ENCODE measurements at places on chromosomes 5 and 9.

GRCh38 chr5:75654693-75655295 lies 43.5 kb downstream of the ANKDD1B start:
- DNase-seq = no peak

- DNase-seq = no peak
Observed at GRCh38 chr5:64707191-64707590, 16.9 kb downstream of the SHISAL2B start.

DNA sequence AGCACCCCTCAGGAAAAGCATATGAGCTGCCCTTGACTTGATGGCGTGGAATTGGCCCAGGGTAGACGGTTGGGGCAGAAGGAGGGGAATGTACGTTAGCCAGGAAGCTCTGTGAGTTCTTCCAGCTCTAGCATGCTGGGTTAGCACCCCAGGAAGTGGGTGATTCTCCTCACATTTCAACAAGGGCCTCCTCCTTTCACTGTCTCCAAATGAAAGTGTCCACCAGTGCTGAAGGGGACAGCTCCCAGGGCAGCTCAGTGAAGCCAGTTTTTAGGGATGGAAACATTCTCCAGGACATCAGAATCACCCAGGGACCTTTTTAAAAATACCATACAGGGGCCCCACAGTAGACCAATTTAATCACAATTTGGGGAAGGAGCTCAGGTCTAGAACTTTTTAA lies 17.2 kb upstream of the AFAP1L1 start:
- peak; percentile 44 for DNase-seq

DNA sequence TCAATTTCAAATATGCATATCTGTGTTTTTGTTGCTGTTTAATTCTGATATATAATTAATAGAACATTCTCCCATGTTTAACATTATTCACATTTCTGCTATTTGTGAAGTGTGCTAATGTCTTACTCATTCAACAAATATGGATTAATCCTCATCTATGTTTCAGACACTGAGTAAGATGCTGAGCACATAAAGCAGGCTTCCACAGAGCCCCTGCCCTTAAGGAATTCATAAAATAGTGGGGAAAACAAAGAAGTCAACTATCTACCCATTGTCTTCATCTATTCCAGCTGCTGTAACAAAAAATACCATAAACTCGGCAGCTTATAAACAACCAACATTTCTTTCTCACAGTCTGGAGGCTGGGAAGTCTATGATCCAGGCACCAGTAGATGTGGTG lies 333.3 kb downstream of the SEMA5A start:
- no peak for DNase-seq

DNA sequence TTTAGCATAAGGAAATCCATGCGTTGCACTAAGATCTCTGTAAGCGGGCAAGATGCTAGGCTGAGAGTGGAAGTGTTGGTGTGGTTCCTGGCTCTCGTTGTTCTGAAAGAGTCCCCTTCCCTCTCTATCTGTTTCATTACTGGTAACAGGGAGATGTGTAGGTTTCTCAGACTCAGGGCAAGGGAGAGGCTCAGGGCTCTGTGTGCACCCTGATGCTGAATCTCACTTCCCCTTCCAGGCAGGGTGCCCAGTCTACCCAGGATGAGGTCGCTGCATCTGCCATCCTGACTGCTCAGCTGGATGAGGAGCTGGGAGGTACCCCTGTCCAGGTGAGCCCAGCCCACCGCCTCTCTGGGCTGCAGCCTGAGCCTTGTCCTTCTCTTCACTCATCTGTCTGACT lies 45.7 kb downstream of the STOM start:
- DNase-seq = no peak

GRCh38 chr9:131752231-131752884 lies 12.5 kb upstream of the RAPGEF1 start:
- no peak for DNase-seq

DNA sequence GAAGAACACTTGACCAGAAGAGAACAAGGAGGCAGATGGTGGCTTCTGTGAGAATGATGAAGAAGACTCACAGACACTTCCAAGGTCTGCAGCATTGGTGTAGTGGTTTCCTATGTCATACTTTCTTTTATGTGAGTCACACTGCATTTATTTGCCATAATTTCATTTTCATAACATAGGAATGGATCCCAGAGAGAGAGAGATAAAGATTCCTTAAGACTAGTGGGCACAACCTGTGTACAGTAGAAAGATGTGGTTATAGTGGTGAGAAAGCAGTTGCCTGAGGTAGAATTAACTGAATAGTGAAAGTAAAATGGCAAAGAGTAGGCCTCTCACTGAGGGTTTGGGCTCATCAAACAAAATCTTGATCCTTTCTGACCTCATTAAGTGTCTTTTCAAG lies 7.6 kb upstream of the CCDC152 start:
- no peak for DNase-seq

GRCh38 chr9:81499594-81499993 lies 189.8 kb downstream of the TLE1 start:
- DNase-seq = no peak

- no peak for DNase-seq
Observed at GRCh38 chr5:133523013-133523658, 89.2 kb downstream of the FSTL4 start.

DNA sequence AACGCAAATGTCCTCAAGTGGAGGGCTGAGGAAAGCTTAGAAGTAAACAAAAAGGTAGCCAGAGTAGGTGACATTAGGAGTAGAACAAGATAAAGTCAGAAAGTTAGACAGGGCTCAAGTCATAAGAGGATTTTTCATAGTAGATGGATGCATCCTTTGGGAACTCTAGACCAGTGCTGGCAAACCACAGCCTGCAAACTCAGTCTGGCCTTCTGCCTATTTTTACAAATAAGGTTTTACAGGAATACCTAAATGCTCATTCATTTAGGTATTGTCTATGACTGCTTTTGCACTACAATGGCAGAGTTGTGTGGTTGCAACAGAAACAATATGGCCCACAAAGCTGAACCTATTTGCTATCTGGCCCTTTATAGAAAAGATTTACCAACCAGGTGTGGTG lies 116.0 kb upstream of the HMHB1 start:
- no peak for DNase-seq

GRCh38 chr5:10400831-10401230 lies 40.8 kb upstream of the ROPN1L start:
- peak; percentile 16 for DNase-seq

- no peak for DNase-seq
Observed at GRCh38 chr9:113522419-113522818, 58.9 kb downstream of the RGS3 start.

DNA sequence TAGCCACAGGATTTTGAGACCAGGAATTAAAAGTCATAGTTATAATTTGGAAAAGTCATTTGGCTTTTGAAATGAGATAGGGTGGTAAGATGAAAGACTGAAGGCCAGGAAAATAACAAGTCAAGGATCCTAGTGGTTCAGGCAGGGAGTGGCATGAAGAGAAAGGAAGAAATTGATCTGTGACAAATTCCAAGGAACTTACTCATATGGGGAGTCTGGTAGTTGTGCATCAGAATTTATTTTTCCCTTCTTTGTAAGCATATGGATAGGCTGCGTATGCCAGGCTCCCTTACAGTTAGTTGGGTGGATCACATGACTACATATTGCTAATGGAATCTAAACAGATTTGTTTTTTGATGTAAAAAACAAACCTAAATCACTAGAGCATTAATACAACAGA lies 21.0 kb downstream of the ISL1 start:
- DNase-seq = peak; percentile 21

DNA sequence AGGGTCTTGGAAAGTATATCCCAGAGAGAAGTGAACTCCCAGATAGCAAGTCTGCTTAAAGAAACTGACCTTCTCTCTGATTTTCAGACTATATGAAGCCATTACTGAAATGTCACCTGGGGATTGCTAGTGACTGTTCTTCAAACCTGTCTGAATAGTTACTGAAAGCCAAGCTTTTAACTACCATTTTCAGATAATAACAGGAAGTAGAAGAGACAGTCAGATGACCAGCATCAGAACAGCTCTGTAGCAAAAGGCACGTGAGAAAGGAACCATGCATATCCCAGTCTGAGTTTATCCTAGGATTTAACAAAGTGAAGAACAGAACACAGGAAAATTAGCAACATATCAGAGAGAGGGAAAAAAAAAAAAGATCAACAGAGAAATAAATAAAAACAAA lies 74.9 kb upstream of the SELENOP start:
- DNase-seq = no peak

- DNase-seq = no peak
Observed at GRCh38 chr5:148620091-148620490, 34.2 kb downstream of the HTR4 start.

DNA sequence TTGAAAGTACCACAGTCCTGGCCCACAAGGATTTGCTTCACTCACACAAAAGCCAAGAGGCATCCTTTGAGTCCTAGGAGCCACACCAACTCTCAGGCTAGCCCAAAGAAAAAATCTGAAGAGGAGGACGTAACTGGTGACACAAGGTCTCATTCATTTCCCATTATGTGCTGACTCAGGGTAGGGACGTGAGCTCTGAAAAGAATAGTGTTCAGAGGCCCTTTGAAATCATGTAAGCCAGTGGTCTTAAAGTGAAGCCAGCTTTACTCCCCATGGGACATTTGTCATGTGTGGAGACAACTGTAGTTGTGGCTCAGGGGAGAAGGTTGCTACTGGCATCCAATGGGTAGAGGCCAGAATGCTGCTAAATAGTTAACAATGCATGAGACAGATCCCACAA lies 332.4 kb downstream of the KCTD16 start:
- no peak for DNase-seq

DNA sequence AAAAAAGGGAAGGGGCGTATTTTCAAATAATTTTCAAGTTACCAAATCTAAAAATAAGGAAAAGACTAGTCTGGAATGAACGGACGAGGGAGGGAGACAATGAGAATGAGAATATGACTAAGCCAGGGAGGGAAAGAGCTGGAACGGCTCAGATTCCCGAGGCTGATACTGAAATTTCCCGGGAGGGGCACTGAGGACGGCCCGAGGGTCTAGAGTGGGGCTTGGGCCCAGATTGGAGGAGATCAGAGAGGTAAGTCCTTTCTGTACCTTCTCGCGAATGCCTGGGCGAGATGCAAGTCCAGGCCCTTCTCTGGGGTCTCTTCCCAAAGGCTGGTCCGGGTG lies 3.4 kb upstream of the CCIN start:
- peak; percentile 32 for DNase-seq

GRCh38 chr9:26325444-26325829 lies 567.2 kb downstream of the CAAP1 start:
- DNase-seq = peak; percentile 49

DNA sequence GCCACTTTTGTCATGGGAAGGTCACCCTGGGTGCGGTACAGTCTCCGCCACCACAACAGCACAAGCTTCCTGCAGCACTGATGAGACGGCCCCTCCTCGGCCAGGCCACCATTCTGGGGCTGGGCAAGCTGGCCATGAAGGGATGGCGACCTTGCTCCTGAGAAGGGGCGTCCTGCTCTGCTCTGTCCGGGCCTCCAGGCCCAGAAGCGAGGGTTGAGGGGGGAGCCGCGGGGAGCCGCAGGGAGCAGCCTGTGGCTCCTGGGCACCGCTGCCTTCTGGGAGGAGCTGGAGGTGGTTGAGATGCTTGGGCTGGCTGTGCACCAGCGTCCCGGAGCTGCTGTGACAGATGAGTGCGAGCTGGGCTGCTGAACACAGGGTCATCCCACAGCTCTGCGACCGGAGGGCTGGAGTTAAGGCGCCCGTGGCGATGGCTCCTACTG lies 84.3 kb upstream of the RAPGEF1 start:
- DNase-seq = no peak

- DNase-seq = no peak
Observed at GRCh38 chr5:24817966-24818365, 173.2 kb upstream of the CDH10 start.

DNA sequence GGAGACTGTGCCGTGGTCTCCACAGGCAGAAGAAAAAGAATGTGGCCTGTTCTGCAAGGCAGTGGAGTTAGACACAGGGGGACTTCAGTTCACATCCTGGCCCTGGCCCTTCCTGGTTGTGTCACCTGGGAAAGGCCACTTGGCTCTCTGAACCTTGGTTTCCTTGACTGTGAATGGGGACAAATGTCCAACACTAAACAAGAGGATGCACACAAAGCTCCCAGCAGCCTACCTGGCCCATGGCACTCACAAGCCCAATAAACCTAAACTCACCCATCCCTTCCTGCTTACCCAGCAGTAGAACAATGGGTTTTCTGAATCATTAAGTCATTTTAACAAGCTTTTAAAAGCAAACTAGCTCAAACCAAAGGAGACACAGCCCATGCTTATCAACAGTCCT lies 103.9 kb downstream of the FRMD3 start:
- no peak for DNase-seq
